ENCODE measurements at places on chromosomes 5 and 9.

DNA sequence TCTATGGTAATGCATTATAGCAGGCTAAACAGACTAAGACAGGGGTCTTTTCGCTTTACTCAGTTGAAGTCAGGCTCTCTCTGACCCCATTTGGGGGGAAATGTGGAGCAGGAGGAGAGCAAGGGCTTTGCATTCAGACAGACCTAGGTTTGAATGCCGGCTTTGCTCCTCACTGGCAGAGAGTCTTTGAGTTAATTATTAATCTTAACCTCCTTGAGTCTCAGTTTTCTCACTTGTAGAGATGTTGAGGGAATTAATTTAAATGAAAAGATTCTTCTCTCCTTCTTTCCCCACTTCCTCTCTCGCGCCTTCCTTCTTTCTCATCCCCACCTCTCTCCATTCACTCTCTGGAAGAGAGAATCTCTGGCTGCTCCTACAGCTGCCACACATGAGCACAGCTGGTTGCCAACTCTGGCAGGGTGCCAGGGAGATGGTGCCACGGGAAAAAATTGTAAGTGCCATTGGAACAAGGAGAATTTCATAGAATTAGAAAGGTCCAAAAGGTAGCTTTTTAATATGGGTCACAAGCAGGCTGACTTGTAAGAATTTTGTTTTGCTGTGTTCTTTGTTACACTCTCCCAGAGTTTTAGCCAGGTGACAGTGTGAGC is 25.2 kb upstream of the GLRA1 start:
- no peak for DNase-seq

GRCh38 chr5:143001764-143002351 is 231.7 kb downstream of the ARHGAP26 start:
- peak; percentile 55 for DNase-seq

DNA sequence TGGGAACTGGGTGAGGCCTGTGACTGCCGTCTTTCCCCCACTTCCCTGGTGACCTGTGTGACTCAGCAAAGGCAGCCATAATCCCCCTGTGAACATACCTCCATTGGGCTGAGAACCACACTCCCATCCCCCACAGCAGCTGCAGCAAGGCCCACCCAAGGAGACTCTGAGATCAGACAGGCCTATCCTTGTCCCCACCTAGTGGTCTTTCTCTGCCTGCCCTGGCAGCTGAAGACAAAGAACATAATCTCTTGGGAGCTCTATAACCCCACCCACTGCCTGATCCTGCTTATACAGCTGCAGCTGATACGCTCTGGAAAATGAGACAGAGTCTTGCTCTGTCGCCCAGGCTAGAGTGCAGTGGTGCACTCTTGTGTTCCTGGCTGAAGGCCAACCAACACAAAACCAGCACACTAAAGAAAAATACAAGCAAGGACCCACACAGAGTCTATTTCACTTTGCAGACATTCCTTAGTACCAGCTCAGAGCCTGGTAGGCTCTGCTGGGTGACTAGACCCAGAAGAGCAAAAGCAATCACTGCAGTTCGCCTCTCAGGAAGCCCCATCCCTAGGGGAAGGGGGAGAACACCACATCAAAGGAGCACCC is 106.7 kb downstream of the MCTP1 start:
- no peak for DNase-seq

DNA sequence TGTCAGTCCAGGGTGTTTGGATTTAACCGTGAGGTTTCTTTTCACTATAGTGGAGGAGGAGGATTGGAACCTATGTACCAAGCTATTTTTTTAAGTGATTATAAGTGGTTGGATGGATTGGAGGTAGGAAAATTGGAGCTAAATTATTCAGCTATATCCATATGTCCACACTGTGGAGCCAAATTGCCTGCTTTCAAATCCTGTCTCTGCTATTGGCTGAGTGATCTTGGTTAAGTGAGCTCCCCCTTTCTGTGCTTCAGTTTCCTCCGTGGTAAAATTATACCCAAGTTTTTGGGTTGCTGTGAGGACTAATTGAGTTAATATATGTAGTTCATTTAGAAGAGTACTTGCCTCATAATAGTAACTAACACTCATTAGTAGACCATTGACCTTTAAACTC is 2.5 kb downstream of the CENPP start:
- DNase-seq, result peak; percentile 48

DNA sequence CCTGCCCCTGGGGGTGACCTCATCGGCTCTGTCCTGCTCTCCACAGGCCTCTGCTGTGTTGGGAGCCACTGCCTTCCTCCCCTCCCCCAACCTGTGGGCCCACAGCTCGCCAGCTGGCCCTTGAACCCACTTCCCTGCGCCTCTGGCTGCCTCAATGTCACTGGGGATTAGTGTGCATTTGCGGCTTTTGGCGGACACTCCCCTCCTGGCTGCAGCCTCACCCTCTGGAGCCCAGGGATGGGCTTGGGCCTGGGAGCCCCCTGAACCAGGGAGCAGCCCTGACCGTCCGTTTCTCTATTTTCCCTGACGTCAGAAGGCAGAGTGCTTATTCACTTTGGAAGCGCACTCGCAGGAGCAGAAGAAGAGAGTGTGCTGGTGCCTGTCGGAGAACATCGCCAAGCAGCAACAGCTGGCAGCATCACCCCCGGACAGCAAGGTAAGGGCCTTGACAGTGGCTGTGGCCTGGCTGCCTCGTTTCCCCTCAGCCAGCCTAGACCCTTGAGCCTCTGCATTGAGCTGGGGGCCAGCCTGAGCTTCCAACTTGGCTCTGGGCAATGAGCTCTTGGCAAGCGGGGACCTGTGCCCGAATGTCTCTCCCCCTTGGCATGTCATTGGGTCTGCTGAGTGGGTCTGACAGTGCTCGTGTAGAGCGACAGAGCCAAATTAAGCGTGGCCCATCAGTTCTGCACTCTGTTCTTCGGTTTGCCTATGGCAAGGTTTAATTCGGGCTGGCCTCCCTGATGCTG is 73.1 kb downstream of the RGS3 start:
- no peak for DNase-seq
